ENCODE measurements at places on chromosomes 1 and 21.

DNA sequence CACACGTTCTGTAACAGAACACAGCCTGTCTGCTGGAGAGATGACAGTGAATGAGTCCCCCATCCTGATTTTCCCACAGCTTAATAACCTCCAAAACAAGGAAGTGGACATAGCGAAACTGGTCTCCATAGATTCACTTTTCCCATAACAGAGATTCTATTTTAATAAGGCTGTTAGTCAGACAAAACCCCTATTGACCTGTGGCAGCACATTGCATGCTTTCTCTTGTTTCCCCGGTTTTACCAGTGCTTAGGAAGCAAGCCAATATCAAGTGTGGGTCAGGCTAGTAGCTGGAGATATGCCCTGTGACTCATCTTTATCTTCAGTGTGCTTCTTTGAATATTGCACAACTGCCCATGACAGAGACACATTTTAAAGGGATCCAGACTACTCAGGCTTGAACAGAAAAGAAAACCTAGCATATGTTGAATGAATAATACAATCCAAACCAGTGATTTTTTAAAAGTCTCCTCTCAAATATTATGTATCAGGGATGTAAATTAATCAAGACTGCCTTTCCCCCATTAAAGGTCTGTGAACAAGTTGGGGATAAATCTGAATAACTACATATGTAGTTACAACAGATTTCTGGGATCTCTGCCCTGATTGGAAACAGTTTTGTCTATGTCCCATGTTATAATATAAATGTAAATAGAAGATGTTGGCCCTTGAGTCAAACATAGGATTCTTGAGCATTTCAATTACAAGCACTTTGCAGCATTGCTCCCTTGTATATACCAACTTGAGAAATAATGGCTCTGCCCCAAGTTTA is 11.9 kb upstream of the CLDN8 start:
- no peak for DNase-seq

GRCh38 chr1:24970399-24970753 is 40.3 kb upstream of the RUNX3 start:
- no peak for DNase-seq

GRCh38 chr1:60229821-60230220 is 156.3 kb upstream of the C1orf87 start:
- DNase-seq = no peak

DNA sequence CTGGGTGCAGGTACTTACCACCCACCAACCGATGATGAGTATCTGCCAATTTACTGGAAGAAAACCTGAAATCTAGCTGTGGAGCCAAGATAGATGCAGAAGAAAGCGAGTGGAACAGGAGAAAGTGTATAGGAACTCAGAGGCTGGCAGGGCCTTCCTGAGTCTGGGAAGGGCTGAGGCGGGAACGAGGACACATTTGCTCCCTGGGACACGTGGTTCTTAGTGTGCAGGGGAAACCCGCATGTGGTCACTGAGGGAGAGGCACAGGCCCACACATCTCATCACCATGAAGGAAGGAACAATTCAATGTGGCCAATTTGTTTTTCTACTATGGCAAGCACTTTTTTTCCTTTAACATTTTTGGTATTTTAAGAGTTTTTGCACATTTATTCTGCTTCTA is 8.2 kb downstream of the RYR2 start:
- no peak for DNase-seq

GRCh38 chr1:65478379-65479026 is 58.0 kb downstream of the LEPR start:
- no peak for DNase-seq

GRCh38 chr1:116825720-116826438 is 71.6 kb downstream of the CD2 start:
- no peak for DNase-seq

GRCh38 chr1:99886841-99887240 is 36.7 kb downstream of the AGL start:
- DNase-seq = no peak

GRCh38 chr1:218850367-218850766 is 323.3 kb upstream of the LYPLAL1 start:
- no peak for DNase-seq

DNA sequence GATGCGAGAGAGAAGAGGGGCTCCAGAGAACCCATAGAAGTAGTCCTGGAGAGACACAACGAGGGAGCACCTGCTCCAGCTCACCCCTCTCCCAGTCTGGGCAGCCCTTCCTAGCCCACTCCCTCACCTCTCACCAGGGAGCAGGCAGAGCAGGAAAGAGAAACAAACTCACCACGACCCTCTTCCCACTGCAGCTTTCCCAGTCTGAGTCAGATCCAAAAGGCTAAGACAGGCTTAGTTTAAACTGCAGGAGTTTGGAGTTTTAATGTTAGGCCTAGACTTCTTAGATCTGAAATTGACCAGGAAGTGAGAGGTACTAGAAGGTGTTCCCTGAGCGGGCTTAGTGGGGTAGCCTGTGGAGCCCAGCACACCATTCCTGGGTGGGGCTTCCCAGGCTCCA is 29.6 kb downstream of the SLC1A7 start:
- no peak for DNase-seq

GRCh38 chr1:41474490-41475271 is 9.8 kb downstream of the EDN2 start:
- DNase-seq = no peak

- no peak for DNase-seq
Measured at GRCh38 chr1:114669562-114670082, at the start of gene DENND2C. TSS of gene DENND2C (minus strand) at chr1:114670049. CDS start at chr1:114625984, 44,065 bp downstream.

DNA sequence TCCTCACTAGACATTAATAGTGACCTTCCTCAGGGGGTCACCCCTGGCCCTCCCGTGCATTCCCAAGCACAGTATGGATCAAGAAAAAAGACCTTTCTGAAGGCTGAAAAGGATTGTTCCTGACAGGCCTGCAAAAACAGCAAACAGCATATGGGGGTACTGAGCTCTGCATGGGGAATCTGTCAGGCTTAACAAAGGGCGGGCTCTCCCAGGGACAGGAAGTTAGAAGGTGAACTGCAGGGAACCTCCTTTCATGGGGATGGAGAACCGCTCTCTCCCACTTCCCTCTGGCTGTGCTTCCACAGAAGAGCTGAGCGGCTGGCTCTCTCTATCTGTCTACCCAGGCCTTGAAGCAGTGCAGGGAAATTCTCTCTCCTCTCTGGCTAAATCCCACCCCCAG is 91.7 kb downstream of the DTL start:
- no peak for DNase-seq

DNA sequence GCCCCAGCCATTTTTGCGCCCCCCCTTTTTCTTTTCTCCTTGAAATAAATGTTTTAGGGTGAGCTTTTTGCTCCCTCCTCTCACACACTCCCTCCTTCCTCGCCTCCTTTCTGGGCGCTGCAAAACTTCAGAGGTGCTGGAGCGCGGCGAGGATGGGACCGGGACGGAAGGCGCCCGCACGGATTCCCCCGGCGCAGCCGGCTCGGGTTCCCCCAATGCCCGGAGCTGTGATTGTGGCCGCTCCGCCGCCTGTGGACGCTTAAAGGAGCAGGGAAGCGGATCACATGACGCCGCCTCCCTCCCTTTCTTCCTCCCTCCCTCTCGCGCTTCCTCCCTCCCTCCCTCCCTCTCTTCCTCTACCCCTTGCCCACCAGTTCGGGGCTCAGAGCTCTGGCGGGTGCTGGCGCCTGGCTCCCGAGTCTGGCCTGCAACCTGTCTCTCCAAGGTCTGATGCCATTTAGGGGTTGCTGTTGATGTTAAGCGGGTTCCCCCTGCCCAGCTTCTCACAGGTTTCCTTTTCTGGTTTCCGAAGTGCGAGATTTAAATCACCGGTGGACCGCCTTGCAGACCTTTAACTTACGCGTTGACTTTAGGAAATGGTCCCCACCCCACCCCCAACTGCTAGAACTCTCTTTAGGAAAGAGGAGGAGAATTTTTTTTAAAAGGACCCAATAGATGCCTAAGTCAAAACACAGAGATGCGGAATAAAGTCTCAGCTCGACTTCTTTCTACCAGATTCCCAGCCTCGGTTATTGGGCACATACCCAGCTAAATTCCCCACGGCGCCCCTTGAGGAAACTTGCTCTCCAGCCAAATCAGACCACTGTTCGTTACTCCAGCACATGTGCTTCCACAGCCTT is at the start of gene WLS:
Gene WLS, minus strand, starts transcription at position 235 of the 860 bp plus-strand sequence. Its CDS starts 224 bp downstream, at position 11.
- no peak for DNase-seq

DNA sequence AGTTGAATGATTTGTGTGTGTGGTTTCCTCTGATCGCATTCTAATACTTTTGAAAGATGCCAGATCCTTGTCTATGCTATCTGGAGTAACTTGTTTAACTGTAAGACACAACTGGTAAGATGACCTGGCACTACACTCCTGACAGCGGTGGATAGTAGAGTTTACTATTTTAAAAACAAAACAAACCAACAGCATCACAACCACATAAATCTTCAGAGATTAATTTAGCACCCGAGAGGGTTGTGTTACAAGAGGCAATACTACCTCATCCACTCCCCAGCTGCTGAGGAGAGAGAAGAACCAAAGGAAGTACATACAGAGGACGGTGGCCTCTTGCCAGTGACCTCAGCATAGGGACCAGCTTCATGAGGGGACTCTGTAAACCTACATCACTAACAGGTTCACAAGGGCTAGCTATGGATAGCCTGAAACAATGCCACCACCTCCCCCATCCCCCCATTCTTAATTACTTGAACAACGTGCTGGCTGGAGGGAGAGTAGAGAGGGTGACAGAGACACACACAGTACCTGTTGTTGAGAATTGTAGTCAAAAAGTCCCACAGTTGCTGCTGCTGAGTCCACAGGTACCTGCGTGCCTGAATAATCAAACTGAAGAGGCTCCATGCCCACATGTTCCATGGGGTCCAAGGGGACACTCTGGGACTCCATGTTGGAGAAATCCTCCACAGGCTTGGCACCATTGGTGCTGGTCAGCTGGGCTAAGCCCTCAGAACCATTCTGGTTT is 73.5 kb downstream of the PUM1 start:
- no peak for DNase-seq

GRCh38 chr21:31260790-31261189 is 83.3 kb downstream of the TIAM1 start:
- no peak for DNase-seq

GRCh38 chr1:86972262-86972661 is 57.8 kb downstream of the HS2ST1 start:
- DNase-seq = no peak

- DNase-seq = no peak
Measured at GRCh38 chr1:248839168-248839555, 1.1 kb downstream of the ZNF672 start.
